ENCODE measurements at places on chromosomes 1 and 21.

- DNase-seq = no peak
Measured at GRCh38 chr1:55692726-55693125, 477.6 kb upstream of the USP24 start.

GRCh38 chr1:21716169-21716568 is 47.0 kb upstream of the RAP1GAP start:
- no peak for DNase-seq

DNA sequence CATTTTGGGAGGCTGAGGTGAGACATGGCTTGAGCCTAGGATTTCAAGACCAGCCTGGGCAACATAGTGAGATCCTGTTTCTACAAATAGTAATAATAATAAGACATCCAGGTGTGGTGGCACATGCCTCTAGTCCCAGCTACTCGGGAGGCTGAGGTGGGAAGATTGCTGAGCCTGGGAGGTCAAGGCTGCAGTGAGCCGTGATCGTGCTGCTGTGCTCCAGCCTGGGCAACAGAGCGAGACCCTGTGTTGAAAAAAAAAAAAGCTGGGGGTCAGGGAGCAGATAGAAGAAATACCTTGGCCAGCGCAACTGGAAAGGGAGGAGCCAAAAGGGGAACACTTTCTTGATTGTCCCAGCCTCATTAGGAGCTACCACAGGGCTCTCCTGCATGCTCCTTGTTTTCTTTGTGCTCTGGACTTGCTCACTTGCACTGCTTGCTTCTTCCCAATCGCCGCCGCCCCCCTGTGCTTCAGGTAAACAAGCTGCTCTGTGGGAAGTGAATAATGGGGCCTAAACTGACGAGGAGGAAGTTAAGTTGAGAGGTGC is 31.1 kb downstream of the PBX1 start:
- DNase-seq = peak; percentile 34

GRCh38 chr1:47584249-47584648 is 146.4 kb downstream of the FOXD2 start:
- DNase-seq = no peak

DNA sequence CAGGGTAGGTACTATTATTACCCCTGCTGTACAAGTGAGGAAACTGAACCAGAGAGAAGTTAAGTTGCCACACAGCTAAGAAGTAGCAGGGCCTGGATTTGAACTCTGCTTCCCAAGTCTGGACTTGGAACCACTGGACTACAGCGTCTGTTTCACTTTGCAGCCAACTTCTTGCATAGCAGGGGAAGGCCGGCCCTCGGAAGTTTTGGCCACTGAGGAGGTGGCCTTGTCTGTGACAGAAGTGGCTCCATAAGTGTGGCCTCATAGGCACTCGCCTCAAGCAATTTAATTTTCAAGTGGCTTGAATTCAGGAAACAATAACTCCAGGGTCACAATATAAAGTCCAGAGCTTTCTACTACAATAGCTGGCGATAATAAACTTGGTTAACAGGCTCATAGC is 41.4 kb downstream of the PLEKHA6 start:
- DNase-seq = no peak

- peak; percentile 80 for DNase-seq
Measured at GRCh38 chr1:6448749-6449631, 17.0 kb downstream of the TNFRSF25 start.

DNA sequence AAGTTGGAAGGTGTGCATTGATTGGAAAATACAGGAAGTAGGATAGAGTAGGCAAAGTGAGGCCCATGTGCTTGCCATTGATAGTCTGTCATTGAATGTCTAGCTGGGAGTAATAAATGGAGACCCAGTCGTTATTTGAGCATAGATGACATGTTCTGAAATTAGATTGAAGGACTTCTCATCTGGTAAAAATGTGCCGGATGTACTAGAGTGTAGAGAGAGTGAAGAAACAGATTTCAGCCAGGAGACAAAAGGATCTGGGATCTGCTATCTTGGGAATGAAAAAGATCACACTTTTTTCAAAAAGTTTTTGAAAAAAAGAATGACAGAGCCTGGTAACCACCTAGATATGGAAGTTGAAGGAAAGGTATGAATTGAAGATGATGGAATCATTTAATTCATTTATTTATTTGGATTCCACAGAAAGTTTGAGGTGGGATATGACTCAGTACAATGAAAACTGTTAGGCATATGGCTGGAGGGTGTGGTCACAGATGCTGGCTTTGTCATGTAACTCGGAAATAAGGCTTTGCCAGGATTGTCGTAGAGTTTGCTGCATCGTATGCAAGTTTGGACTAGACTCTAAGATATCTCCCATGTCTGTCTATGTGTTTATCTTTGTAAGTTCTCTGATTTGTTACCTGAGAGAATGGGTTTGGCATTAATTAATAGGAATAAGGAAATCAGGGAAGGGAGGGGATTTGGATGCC is 137.1 kb downstream of the PBX1 start:
- no peak for DNase-seq

DNA sequence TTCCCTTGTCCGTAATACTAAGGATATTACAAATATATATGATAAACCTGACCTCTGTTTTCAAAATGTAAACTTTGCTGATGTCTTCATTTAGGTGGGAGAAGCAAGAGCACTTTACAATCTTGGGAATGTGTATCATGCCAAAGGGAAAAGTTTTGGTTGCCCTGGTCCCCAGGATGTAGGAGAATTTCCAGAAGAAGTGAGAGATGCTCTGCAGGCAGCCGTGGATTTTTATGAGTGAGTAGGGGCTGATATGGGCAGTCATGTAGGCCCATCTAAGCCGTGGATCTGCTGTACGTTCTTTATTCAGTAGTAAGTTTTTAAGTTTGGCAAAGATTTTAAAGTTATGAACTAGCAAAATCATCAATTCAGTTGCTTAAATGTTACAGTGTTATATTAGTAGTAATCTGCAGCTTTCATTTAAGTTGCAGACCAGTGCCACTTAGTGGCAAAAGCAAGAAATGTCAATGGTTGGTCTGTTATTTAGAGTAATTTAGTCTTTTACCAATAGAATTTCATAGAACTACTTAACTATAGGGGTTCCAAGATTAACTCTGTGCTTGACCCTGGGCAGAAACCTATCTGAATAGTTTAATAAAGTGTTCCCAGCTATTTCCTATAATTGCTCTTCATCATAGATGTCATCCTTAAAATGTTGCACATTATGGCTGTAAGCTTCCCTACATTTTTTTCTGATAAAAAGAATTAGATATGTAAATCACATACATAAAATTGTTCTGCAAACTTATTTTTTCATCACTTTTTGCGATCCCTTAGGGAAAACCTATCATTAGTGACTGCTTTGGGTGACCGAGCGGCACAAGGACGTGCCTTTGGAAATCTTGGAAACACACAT is 21.3 kb downstream of the GPSM2 start:
- peak; percentile 45 for DNase-seq

DNA sequence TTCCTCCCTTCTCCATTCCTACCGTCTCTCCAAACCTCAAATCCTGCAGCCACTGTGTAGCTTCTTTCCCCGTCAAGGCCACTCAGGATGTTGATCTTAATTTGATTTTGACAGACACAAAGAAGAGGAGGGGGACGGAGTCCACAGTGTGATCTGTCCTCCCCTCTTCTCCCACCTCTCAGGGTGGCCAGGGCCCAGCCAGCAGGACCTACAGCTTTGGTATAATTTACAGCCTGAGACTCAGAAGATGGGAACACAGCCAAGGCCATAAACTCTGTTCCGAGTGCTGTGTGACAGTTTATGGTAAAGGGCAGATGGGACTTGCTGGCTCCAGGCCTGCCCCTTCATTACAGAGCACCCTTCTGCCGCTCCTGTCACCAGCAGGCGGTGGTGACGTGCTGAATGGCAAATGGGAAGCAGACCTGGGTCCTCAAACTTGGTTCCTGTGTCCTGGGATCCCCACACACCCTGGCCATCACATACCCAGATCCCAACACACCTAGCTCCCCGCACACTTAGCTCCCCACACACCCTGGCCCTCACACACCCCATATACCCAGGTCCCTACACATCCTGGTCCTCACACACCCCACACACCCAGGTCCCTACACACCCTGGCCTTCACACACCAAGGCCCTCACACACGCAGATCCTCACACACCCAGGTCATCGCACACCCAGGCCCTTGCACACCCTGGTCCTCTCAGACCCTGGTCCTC is 71.6 kb downstream of the CD2 start:
- no peak for DNase-seq
